CD8-positive, alpha-beta memory T cell (primary cell): ENCODE measurements at places on chromosomes 12 and 14. TPM values are rescaled to one million over a fixed set of nuclear protein-coding genes. Genes with fewer than 3 reads are reported as not detected.

GRCh38 chr12:42362647-42363260 lies 36.8 kb downstream of the PPHLN1 start:
- no peak for DNase-seq
- H3K27me3 ChIP-seq, result no peaks in the 10 kb centered on the region
- H3K4me3 ChIP-seq, result no peak overlapping the region
- no peaks in the 10 kb centered on the region for H3K4me1 ChIP-seq
- H3K27ac ChIP-seq, result no peak overlapping the region

- no peaks in the 10 kb centered on the region for H3K36me3 ChIP-seq
- no peak overlapping the region for H3K4me3 ChIP-seq
- H3K4me1 ChIP-seq, result no peaks in the 10 kb centered on the region
- H3K27ac ChIP-seq, result no peak overlapping the region
- DNase-seq, result no peak
These were observed 67.7 kb upstream of the DCN start for GRCh38 chr12:91250273-91250665.

- DNase-seq, result no peak
- H3K27ac ChIP-seq, result no peak overlapping the region
- H3K27me3 ChIP-seq, result no peaks in the 10 kb centered on the region
- no peaks in the 10 kb centered on the region for H3K4me1 ChIP-seq
- H3K36me3 ChIP-seq, result no peaks in the 10 kb centered on the region
- H3K4me3 ChIP-seq, result no peak overlapping the region
These were observed 172.7 kb downstream of the ANO6 start for GRCh38 chr12:45388545-45388944.

DNA sequence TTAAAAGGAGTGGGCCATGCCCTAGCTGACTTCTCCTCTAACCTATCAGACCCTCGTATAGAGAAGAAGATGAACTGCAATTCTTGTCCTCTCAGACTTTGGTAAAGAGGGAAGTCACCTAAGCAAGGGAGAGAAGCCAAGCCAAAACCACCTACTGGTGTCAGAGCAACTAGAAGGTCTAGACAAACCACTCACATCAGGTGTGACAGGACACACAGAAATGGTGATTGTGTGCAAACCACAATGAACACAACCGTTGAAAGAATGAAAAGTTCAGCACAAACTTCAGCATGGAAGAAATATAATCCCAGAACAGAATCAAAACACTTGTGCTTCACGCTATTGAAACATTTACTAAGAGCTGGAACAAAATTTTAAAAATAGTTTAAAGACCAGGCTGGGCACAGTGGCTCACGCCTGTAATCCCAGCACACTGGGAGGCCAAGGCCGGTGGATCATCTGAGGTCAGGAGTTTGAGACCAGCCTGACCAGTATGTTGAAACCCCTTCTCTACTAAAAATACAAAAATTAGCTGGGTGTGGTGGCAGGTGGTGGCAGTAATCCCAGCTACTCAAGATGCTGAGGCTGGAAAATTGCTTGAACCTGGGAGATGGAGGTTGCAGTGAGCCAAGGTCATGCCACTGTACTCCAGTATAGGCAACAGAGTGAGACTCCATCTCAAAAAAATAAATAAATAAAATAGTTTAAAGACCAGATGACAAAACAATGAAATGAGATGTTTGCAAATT lies 56.2 kb upstream of the NTF3 start:
- no peak overlapping the region for H3K27ac ChIP-seq
- DNase-seq, result no peak
- H3K36me3 ChIP-seq, result no peaks in the 10 kb centered on the region
- no peaks in the 10 kb centered on the region for H3K27me3 ChIP-seq
- H3K4me3 ChIP-seq, result no peak overlapping the region
- no peaks in the 10 kb centered on the region for H3K4me1 ChIP-seq

DNA sequence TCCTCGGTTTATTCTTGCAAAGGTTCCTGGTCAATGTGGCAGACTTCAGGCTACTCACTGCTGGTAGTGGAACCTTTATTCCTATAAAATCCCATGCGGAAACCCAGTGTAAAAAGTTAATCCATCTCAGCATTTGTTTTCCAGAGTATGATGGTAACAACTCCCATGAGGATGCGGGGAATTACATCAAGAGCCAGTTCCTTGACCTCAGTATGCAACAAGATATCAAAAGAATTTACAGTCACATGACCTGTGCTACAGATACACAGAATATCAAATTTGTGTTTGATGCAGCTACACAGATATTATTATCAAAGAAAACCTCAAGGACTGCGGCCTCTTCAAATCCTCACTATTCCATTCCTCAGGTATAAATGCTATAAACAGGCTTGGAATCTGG lies 19.3 kb downstream of the CPM start:
- H3K4me1 ChIP-seq, result no peaks in the 10 kb centered on the region
- H3K27me3 ChIP-seq, result no peaks in the 10 kb centered on the region
- no peak for DNase-seq
- H3K27ac ChIP-seq, result no peak overlapping the region

DNA sequence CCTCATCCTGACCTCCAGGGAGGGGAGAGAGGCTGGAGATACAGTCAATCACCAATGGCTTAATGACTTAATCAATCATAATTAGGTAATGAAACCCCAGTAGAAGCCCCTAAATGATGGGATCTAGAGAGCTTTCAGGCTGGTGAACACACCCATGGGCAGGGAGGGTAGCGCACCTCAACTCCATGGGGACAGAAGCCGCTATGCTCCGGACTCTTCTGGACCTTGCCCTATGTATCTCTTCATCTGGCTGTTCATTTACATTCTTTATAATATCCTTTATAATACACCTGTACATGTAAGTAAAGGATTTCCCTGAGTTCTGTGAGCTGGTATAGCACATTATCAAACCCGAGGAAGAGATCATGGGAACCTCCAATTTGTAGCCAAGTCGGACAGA lies 205.9 kb downstream of the STXBP6 start:
- H3K36me3 ChIP-seq, result no peaks in the 10 kb centered on the region
- no peak for DNase-seq
- no peaks in the 10 kb centered on the region for H3K27me3 ChIP-seq
- no peaks in the 10 kb centered on the region for H3K4me1 ChIP-seq
- no peak overlapping the region for H3K4me3 ChIP-seq

- DNase-seq, result no peak
- H3K36me3 ChIP-seq, result no peaks in the 10 kb centered on the region
- H3K4me3 ChIP-seq, result no peak overlapping the region
- H3K27me3 ChIP-seq, result no peaks in the 10 kb centered on the region
These were observed 21.7 kb downstream of the GALNT16 start for GRCh38 chr14:69281450-69282169.

GRCh38 chr14:92513204-92513965 lies at the start of gene RIN3:
RIN3 (plus strand) TSS chr14:92513781; CDS start chr14:92513933, 152 bp downstream.
- peak within 1 kb of the TSS; percentile 67 for H3K27ac ChIP-seq
- H3K4me1 ChIP-seq, result peaks cover 49% of the 10 kb centered on the region
- no peaks in the 10 kb centered on the region for H3K36me3 ChIP-seq
- peak within 1 kb of the TSS; percentile 74 for H3K4me3 ChIP-seq
- DNase-seq, result peak; percentile 56

GRCh38 chr12:89384807-89385206 lies 32.5 kb upstream of the DUSP6 start:
- no peaks in the 10 kb centered on the region for H3K36me3 ChIP-seq
- H3K27ac ChIP-seq, result no peak overlapping the region
- DNase-seq, result no peak

Gene COL2A1
- polyA plus RNA-seq, result not detected

Gene CCDC175
- not detected for polyA plus RNA-seq

Gene USP5
- polyA plus RNA-seq, result 49.7 TPM
